ENCODE measurements at places on chromosomes 1 and 21.

DNA sequence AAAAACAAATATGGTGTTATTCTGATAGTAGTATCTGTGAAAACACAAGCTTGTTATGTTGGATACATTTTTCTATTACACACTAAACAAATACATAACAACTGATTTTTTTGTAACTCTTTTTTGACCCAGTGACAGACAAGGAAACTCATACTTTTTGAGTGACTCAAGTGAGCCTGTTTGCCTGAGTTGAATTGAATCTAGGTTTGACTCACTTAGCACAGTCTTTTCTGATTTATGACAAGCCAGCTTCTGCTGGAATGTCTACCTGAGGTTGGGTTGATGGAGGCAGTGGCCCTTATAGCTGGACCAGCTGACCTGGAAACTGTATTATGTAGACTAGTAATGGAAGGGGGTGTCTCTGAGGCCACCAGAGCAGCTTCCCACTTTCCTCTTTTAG, 4.2 kb upstream of the CLCA4 start:
- DNase-seq = no peak

DNA sequence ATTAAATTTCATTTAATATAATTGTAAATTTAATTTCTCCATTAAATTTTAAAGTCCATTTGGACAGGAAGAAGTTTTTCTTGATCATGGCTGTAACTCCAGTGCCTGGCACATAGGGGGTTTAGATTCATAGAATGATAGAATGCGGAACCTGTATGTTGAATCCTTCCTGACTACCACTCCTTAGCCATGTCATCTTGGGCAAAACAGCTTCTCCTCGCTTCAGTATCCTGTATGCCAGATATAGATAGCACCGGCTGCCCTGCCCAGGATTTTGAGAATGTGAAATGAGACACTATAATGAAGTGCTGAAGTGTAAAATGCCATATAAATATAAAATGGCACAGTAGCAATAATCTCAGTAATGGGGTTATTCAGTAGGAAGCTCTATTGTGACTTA, 6.4 kb downstream of the DYRK1A start:
- no peak for DNase-seq

DNA sequence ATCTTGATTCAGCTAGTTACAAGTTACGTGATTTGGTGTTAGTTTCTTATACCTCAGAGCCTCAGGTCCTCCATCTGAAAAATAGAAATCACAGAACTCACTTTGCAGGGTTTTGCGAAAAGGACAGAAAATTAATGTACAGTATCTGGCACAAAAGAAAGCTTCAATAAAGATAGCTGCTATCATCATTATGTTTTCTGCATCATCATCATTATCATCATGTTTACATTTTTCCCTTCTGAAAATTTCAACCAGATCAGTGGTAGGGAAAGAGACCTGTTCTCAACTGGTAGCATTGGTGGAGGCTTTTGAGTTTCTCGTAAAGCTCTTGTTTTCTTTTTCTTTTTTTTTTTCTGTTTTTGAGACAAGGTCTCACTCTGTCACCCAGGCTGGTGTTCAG, 174.7 kb upstream of the PBX1 start:
- no peak for DNase-seq

DNA sequence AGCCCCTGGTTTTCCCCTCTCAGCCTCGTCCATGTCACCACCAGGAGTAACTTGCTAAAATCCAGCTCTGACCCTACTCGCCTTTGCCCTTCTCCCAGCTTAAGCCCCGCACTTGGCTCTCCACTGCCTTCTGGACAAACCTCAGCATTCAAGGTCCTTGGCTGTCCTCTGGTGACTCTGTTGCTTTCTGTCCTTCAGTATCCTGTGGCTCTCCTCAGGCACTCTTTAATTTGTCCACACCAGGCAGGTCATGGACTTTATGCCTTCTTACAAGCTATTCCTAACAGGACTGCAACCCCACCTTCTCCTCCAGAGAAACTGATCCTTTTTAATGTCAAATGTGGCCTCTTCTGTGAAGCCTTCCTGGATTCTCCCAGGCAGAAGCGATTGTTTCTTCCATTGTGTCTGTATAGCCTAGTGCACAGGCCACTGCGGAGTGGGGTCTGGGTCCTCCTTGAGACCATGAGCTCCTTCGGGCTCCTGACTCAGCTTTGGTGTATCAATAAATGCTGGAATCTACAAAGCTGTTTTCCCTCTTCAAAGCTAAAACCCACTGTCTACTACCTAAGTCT, 26.7 kb upstream of the CTPS1 start:
- DNase-seq = no peak
